ENCODE measurements at places on chromosomes 7 and 10. TPM values are rescaled to one million over a fixed set of nuclear protein-coding genes. Genes with fewer than 3 reads are reported as not detected.

Gene RHOBTB1
- 13.5 TPM for total RNA-seq

Gene CNNM2
- total RNA-seq: 4.2 TPM

Gene NOS3
- 10.9 TPM for total RNA-seq

Gene CYP26C1
- total RNA-seq: not detected

DNA sequence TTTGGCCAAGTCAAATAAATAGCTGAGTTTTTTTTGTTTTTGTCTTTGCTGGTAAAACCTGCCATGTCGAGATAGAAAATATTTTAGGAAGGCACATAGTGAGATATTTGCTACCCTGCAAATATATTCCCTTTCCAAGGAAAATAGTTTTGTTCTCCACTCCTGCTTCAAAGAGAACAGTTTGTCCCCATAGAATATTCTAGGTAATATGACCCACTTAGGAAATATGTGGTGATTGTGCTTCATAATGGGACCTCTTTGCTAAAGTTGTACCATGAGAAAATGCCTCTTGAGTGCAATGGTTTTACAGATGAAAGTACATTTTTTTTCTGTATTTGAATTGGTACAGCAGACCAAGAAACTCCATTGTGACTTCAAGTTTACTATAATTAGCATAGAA, 41.6 kb downstream of the SMNDC1 start:
- DNase-seq: no peak

DNA sequence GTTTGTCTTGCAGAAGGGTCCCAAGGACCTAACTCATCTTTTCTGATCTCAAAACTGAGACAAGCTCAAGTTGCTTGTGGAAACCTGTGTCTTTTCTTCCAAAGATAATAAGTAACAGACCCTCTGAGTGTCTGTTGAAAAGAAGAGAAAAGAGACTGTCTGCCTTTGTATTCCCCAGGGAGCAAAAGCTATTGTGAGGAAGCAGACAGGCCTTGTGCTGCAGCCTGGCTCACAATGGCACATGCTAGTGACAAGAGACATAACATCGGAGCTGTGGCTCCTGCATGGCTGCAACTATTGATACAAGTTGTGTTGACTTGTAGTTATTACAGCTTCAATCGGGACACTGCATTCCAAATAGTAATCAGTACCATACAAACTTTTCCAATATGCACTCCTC, 202.9 kb downstream of the DKK1 start:
- DNase-seq: no peak

Gene SEMA3D
- 0.94 TPM for total RNA-seq

Gene AGK
- 37.7 TPM for total RNA-seq

Gene SIRT1
- total RNA-seq: 16.5 TPM

DNA sequence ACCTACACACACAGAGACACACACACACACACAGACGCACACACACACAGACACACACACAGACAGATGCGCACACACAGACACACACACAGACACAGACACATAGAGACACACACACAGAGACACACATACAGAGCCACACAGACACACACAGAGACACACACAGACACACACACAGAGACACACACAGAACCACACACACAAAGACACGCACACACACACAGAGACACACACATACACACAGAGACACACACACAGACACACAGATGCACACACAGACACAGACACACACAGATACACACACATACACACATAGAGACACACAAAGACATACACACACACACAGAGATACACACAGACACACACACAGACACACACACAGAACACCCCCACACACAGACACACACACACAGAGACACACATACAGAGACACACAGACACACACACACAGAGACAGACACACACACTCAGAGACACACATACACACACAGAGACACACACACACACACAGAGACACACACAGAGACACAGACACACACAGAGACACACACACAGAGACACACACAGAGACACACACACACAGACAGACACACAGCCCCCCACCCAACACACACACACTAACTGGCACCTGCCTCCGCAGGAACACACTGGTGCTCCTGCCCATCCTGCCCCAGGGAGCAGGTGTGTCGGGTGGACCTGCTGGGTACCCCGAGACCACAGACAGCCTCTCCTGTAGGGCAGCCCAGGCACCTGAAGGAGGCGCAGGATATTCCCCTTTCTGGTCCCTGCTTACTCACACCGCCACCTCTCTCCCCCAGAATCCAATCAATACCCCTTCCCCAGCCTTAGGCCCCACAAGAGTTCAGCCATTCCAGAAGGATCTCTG, 5.4 kb upstream of the FZD9 start:
- no peak for DNase-seq

- DNase-seq: no peak
Observed at GRCh38 chr10:27568196-27569175, 64.4 kb downstream of the RAB18 start.

GRCh38 chr10:101094121-101094879, 32.5 kb downstream of the KAZALD1 start:
- DNase-seq: no peak

GRCh38 chr7:30700941-30701340, 18.7 kb upstream of the CRHR2 start:
- no peak for DNase-seq

DNA sequence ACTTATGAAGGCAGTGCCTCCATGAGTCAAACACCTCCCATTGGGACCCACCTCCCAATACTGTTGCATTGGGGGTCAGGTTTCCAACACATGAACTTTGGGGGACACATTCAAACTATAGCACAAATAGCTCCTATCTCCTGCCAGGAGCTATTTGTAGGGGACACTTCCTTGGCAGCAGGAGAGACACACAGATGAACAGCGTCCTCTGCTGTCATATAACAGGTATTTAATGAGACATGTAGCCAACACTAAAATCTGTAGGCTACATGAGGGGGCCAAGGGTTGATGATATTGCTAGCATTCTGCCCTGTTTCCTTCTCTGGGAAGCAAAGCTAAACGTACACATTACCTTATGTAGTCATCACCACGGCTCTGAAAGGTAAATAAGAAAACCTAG, 2.6 kb upstream of the GPR26 start:
- DNase-seq: no peak

Gene DPYSL4
- 45.2 TPM for total RNA-seq

Gene SEC31B
- 8.5 TPM for total RNA-seq

- DNase-seq: no peak
Observed at GRCh38 chr10:120606051-120606764, 149.2 kb downstream of the PLPP4 start.

Gene ENKUR
- total RNA-seq: not detected

DNA sequence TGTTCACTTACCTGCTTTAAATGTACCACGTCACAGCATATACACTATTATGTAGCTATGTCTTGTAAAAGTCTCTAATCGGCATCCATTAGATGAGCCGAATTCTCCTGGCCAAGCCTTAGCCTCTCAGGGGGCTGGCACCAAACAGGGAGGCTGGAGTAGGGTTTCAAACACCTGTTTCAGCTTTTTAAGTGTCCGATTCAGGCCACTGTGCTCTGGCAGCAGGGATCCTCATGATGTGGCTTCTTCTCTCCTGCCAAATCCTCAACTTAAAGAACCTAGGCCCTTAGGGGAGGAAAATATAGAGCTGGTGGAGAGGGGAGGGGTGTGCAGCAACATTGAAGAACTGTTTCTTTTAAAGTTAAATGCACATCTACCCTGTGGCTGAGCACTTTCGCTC, 68.5 kb upstream of the NFKB2 start:
- no peak for DNase-seq

Gene HMX2
- total RNA-seq: not detected

Gene JCAD
- total RNA-seq: 30.4 TPM

Gene ARMC3
- total RNA-seq: not detected

Gene GPR15LG
- total RNA-seq: not detected

Gene SRRM3
- total RNA-seq: 17.2 TPM

GRCh38 chr10:67666416-67667034, 29.5 kb downstream of the CTNNA3 start:
- DNase-seq: no peak

Gene DKK1
- not detected for total RNA-seq

Gene SUN3
- total RNA-seq: not detected

- DNase-seq: no peak
Observed at GRCh38 chr7:143329471-143330170, 13.7 kb downstream of the CLCN1 start.

GRCh38 chr7:129417073-129417472, 17.2 kb upstream of the STRIP2 start:
- DNase-seq: no peak

Gene GNAT3
- total RNA-seq: not detected

DNA sequence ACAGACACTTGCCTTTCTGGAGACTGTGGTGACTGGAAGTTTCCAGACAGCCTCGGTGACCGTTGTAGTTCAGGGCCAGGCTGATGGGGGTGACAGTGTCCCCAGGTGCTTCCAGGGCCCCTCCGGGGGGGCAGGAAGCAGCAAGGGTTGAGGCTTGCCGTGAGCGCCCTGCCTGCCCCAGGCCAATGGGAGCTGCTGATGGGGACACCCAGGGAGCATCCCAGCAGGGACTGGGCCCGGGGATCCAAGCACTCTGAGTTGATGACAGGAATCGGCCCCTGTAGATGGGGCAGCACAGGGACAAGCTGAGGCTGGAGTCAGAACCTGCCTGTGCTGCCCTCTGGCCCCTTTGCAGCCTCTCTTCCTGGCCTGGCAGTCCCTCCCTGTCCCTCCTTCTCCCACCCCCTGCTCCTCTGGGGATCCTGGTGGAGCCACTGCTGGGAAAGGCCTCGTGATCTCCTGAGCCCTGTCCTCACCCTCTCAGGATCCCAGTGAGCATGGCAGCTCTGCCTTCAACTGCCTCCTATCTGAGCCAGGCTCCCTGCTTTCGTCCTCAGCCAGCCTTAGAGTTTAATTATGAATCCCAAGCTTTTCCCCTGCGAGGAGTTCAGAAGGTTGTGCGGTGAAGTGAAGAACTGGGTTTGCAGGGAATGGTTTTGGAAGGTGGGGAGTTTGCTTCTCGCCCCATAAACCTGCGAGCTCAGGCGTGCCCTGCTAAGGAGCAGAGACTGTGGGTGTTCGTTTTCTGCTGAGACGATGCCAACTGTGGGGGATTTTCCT, 84.7 kb downstream of the ADCY1 start:
- no peak for DNase-seq

DNA sequence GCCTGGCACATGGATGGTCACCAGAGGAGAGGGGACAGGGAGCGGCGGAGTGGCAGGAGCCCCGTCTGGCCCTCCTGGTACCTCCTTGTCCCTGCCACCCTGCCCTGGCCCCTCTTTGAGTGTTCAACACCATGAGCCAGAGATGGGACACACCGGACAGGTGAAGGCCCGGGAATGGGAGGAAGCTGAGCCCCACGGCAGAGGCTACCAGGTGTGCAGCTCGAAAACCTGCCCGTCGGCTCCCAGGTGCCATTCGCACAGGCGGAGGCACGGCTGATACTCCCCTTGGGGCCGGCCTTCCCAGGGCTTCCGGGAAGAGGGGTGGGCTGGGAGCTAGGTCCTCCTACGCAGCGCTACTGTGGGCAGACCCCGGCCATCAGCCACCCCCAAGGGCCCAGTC, 44.1 kb downstream of the TNRC18 start:
- no peak for DNase-seq

DNA sequence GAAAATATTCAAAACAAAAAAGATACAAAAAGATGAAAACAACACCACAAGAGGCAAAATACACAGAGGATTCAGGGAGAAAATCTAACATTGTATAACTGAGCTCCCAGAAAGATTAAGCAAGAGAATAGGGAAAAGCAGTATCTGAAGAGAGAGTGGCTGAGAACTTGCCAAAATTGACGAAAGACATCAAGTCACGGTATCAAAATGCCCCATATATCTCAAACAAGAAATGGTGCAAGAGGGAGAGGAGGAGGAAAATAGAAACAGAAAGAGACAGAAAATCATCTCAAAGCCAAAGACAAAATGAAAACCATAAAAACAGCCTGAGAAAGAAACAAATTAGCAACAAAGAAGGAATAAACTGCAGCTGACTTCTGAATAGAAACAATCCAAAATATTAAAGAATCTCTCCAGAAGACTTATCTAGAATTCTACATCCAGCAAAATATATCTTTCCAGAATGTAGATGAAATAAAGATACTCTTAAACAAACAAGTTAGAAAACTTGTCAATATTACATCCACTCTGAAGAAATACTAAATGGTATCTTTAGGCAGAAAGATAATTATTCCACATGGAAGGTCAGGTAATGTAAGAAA, 5.5 kb downstream of the USP6NL start:
- no peak for DNase-seq

DNA sequence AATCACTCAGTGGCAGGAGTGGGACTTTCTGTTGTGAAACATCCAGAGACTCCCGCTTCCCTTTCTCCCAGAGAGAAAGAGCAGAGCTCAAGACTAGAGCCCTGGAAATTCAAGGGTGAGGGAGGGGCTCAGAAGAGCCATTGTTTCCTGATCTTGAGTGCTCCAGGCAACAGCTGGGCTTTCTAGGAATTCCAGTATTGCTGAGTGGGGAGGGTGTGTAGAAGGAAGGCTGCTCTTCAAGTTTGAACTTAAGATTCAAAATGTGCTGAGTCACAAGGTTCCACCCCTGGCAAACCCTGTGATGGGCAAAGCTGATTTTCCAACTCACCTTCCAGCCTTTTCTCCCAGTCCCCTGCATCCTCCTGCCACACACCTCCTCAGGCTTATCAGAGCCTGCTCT, 42.3 kb upstream of the MSRB2 start:
- no peak for DNase-seq
